Stimulated activated CD4-positive, alpha-beta T cell treated with anti-CD3 and anti-CD28 coated beads, Interleukin-12 subunit alpha, Interleukin-12 subunit beta, amount 100 ng/mL, for 24 hours (primary cell): ENCODE measurements at places on chromosomes 16 and 17.

- DNase-seq: no peak
Observed at GRCh38 chr16:81514041-81514559, 69.5 kb downstream of the CMIP start.

GRCh38 chr17:8332688-8333087, 7.0 kb upstream of the ODF4 start:
- DNase-seq: no peak

- no peak for DNase-seq
Observed at GRCh38 chr16:28491230-28491969, 474 bp downstream of the CLN3 start.

DNA sequence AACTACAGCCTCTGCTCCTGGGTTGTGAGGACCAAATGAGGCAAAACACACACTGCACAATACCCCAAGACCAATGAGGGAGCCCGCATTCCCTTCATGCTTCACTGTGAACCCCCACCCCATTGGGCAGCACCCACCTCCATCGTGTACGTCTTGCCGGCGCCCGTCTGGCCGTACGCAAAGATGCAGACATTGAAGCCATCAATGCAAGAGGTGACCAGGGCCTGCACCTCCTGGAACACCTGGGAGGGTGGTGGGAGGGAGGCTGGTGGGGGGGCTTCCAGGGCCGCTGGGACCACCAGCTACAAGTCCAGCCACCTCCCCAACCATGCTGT, 28.4 kb downstream of the KATNB1 start:
- DNase-seq: no peak

- DNase-seq: no peak
Observed at GRCh38 chr17:9729034-9729650, 62.2 kb downstream of the DHRS7C start.

DNA sequence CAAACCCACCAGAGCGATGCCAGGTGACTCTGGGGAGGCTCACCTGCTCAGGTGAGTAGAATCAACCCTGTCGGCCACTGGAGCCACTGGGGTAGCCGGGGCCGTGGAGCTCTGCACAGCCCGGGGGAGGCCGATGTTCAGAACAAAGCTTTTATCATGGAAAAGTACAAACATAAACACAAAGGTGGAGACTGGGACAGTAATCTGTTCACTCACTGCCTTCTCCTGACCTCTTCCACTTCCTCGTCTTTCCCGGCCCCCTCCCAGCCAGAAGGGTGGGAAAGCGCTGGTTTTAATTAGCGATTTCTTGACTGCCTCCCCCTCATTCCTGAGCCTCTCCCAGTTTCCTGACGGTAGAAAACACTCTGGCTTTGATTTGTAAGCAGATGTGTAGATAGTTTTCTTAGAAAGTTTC, 9.8 kb upstream of the TEX19 start:
- DNase-seq: no peak

DNA sequence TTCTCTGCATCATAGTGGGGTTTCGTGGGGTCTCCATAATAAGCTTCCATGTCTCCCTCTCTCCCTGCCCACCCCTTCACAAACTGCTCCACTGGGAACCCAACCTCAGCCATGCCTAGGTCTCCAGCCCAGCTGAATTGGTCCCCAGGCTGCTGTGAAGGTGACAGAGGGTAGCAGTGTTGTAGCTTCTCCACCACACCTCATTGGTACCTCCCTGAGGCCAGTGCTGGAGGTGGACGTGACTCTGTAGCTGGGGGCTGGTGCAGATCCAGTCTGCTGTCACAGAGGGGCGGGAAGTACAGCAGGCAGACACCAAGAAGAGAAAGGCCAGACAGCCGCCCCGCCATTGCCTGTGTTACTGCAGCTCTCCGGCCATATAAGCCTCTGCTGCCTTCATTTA, 82.1 kb downstream of the OR1D5 start:
- no peak for DNase-seq

GRCh38 chr17:28113269-28113668, 70.8 kb downstream of the NLK start:
- DNase-seq: no peak

DNA sequence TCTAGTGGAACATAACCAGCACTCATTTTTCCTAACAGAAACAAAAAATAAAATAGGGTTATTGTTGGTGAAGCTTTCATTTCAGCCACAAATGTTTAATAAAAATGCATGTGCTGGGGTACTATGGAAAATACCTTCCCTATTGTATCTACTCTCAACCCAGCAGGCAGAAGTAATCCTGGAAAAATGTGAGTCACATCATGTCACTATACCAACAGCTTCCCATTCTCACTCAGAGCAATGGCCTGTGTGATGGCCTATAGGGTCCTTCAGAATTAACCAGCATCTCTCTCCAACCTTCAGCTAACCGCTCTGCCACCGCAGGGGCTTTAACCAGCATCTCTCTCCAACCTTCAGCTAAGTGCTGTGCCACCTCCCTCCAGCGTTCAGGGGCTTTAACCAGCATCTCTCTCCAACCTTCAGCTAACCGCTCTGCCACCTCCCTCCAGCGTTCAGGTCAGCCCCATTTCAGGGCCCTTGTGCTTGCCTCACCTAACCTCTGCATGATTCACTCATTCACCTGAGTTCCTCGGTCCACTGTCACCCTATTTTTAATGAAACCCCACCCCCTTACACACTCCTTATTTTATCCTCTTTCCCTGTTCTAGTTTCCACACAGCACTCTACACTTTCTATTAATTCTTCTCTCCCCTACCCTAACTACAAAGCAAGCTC, 34.0 kb downstream of the UBE2G1 start:
- DNase-seq: no peak

GRCh38 chr17:67440277-67441051, 63.4 kb downstream of the PITPNC1 start:
- DNase-seq: no peak

DNA sequence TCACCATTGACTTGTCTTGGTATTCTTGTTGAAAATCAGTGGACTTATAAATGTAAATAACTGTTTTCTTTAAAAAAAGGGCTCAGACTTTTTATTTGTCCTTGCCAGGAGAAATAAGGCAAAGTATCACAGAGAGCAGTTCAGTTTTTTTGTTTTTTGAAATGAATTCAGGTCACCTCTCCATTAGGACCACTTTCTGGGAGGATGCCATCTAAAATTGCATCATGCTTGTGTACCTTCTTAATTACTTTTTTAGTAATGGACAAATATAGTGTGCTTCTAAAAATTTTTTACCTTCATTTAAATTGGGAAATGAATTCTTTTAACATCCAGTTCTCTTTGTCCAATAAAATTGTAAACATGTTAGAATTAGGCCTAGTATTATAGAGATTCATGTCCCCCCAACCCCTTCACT, 210.0 kb downstream of the BCAS3 start:
- DNase-seq: no peak

- no peak for DNase-seq
Observed at GRCh38 chr17:44630703-44631102, 25.6 kb upstream of the MEIOC start.

GRCh38 chr17:50935221-50935995, 69.3 kb upstream of the TOB1 start:
- no peak for DNase-seq

DNA sequence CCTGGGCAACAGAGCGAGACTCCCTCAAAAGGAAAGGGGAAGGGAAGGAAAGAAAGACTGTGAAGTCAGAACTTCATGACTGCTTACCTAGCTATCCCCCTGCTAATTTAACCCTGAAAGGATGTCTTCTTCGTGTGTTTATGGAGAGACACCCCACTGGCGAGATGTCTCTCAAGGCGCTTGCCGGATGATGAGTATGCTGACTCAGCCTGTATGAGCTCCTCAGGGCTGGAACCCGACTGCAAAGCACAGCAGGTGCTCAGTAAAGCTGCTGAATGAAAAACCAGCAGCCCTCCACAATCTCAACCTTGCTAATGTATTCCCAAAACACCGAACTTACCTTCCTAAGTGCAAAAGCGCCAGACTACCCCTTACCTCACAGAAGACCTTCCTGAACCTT, 2.3 kb downstream of the ANKFY1 start:
- no peak for DNase-seq

- DNase-seq: no peak
Observed at GRCh38 chr17:50531428-50532025, 1.0 kb upstream of the EPN3 start.

DNA sequence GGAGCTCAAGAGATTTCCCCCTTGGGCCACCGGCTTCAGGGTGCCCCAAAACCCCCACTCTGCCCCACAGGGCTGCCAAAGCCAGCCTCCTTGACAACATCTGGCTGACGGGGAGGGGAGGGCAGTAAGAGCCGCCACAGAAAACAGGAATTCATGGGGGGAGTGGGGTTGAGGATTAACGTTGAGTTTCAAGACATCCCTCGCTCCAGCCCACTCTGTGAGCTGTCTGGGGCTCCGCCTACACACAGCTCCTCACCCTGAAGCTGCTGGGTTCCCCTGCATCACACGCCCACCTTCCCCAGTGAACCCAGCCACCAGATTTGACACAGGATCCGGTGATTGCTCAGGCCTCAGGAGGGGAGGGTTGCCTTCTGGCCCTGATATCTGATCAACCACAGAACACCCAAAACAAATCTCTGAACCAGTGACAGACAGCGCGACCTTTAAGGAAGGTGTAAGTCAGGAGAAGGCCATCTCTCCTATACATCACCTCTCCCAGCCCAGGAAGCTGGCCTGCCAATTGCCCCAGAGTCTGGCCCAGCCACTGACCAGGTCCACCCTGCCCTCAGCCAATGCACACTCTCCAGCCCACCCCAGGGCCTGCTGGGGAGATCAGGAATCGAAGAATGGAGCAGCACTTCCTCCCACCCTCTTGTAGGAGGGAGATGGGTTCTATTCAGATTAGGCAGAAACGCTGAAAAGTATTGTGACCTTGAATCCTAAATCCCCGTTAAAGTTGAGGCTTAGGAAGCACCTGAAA, 132.1 kb downstream of the CLEC16A start:
- DNase-seq: no peak

- no peak for DNase-seq
Observed at GRCh38 chr16:75083813-75084212, 32.8 kb downstream of the LDHD start.

DNA sequence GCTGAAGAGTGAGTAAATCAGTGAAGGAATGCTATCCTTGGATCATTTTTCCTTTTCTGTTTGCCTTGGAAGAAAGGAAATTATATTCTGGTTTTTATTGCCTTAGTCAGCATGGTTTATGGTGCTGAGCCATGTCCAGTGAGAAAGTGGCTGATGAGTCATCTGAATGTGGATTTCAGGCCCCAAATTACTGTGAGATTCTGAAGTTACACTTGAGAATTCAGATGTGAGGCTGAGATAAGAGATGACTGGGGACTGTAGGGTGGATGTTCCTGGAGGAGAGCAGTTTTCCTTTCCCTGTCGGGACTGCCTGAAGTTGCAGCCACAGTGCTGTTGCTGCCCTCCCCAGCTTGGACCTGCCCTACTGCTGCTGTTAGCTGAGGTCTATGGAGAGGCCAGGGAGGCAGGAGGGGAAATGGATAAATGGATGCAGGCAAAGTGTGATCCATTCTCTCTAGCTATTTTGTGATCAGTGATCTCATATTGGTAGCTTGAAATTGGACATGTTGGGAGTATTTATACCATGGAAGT, 4.2 kb upstream of the MAP3K14 start:
- no peak for DNase-seq

DNA sequence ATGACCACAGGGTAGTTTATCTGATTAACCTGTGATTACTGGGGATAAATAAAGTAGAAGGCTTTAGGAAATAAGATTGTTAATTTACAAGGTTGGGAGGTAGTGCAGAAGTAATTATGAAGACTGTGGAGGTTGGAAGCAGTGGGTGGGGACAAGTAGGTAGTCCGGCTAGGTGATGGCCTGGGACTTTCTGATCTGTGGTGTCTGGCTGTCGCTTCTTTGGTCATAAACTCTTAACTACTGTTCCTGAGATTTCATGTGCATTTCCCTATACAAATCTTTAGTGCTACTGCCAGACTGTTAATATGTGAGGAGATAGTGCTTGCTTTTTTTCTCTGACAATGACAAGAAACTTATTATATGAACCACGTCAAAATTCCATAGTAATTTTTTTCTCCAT, 19.5 kb upstream of the HNF1B start:
- DNase-seq: no peak

GRCh38 chr17:74994440-74994839, 7.0 kb downstream of the CDR2L start:
- DNase-seq: no peak

DNA sequence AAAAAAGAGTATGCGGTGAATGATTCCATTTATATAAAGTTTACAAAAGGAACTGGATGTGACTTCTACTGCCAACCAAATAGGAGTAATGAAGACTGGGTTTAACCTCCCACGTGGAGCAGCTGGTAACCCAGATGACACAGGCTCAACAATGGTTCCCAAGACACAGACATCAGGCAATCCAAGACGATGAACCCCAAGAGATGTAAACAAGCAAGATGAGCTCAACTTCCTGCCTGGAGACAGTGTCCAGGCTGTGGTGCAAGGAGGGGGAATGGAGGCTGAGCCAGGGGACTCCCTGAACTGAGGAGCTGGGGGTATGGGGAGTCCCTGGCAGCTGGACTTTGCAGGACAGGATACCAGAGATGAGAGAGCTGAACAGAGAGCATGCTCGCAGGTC, 104.7 kb downstream of the LITAF start:
- no peak for DNase-seq

DNA sequence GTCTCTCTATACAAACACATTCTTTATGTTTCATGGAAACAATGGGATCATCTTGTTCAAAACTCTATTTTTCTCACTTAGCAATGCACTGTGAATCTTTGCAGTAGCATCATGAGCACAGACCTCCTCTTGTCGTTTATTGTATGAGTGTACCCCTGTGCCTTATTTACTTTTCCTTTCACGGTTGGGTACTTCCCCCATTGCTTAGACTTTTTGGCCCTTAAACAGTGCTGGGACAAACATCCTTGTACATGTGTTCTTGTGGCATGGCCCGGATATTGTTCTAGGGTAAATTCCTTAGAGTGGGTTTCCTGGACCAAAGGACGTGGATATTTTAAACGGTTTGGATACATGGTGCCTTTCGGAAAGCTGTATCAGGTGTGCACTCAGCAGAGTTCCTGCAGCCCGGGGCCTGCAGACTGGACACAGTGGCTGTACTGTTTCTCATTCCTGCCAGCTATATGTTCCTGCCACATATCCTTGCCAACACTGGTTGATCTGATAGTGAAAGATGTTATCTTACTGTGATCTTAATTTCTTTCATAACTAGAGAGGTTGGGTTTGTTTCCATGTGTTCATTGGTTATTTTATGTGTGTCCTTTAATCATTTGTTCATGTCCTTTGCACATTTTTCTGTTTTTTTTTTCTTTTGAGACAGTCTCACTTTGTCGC, 111.1 kb downstream of the OR1D5 start:
- no peak for DNase-seq

DNA sequence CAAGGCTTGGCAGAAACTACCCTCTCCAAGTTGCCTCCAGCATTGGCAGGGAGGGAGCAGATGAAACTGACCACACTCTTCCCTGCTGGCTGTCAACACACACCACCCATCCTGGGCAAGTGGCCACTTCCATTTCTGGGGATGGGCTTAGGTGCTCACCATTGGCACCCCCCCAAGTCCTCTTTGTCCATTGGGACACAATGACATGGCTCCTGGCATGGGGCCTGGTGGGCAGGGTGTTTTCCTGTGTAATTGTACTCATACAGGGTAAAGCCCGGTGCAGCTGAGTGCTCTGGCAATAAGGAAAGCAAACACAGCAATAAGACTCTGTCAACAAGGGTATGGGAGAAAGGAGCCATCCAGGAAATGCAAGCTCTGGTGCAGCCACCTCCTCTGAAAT, 22.6 kb downstream of the SCNN1B start:
- DNase-seq: no peak
